Activated CD4-positive, alpha-beta T cell treated with anti-CD3 and anti-CD28 coated beads, Interleukin-2, amount 10 ng/mL, durations not matched to agents 7 days and 5 days (primary cell): ENCODE measurements at places on chromosomes 12 and 14. TPM values are rescaled to one million over a fixed set of nuclear protein-coding genes. Genes with fewer than 3 reads are reported as not detected.

Gene MTERF2
- 6.8 TPM for total RNA-seq

Gene PA2G4
- total RNA-seq = 289 TPM

Gene ADAM21
- total RNA-seq = not detected

Gene PTPRR
- not detected for total RNA-seq

Gene NRXN3
- not detected for total RNA-seq

Gene FLRT2
- not detected for total RNA-seq

Gene NGB
- total RNA-seq = not detected

Gene BDKRB2
- total RNA-seq = not detected

Gene IGF1
- total RNA-seq = 0.10 TPM

GRCh38 chr14:80278293-80279023, 67.2 kb upstream of the DIO2 start:
- no peak overlapping the region for H3K4me3 ChIP-seq
- DNase-seq = no peak
- H3K36me3 ChIP-seq = no peaks in the 10 kb centered on the region
- no peaks in the 10 kb centered on the region for H3K27me3 ChIP-seq
- no peaks in the 10 kb centered on the region for H3K4me1 ChIP-seq

- no peaks in the 10 kb centered on the region for H3K4me1 ChIP-seq
- no peak for DNase-seq
- no peak overlapping the region for H3K4me3 ChIP-seq
- no peaks in the 10 kb centered on the region for H3K36me3 ChIP-seq
These were observed 151.4 kb upstream of the IFNG-AS1 start for GRCh38 chr12:67837876-67838275.

- no peak for DNase-seq
- H3K4me1 ChIP-seq = no peaks in the 10 kb centered on the region
- peaks cover 21% of the 10 kb centered on the region for H3K27me3 ChIP-seq
- no peak overlapping the region for H3K4me3 ChIP-seq
- H3K36me3 ChIP-seq = no peaks in the 10 kb centered on the region
These were observed 18.7 kb upstream of the LGR5 start for GRCh38 chr12:71420775-71421406.

DNA sequence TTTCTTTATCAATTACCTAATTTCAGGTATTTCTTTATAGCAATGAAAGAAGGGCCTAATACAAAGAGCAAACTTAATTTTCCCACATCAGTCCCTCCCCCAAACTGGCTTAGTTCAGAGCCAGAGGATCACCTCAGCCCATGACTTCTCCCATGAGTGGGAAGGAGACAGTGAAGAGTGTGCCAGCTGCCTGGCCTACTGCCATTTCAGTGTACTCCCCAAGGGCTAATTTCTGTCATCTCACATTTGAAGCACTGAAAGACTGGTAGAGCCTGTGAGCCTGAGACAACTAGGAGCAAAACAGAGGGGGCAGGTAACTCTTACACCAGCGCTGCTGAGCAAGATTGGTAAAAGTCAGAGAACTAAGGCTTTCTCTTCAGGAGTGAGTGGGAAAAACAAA, 29.1 kb upstream of the ADAM20 start:
- peaks cover 58% of the 10 kb centered on the region for H3K36me3 ChIP-seq
- H3K27ac ChIP-seq = no peak overlapping the region
- DNase-seq = no peak
- H3K4me1 ChIP-seq = peaks cover 2% of the 10 kb centered on the region
- no peaks in the 10 kb centered on the region for H3K27me3 ChIP-seq

GRCh38 chr12:17414596-17414995, 675.4 kb downstream of the RERGL start:
- no peaks in the 10 kb centered on the region for H3K4me1 ChIP-seq
- no peaks in the 10 kb centered on the region for H3K36me3 ChIP-seq
- no peak overlapping the region for H3K27ac ChIP-seq
- no peak for DNase-seq
- no peak overlapping the region for H3K4me3 ChIP-seq

DNA sequence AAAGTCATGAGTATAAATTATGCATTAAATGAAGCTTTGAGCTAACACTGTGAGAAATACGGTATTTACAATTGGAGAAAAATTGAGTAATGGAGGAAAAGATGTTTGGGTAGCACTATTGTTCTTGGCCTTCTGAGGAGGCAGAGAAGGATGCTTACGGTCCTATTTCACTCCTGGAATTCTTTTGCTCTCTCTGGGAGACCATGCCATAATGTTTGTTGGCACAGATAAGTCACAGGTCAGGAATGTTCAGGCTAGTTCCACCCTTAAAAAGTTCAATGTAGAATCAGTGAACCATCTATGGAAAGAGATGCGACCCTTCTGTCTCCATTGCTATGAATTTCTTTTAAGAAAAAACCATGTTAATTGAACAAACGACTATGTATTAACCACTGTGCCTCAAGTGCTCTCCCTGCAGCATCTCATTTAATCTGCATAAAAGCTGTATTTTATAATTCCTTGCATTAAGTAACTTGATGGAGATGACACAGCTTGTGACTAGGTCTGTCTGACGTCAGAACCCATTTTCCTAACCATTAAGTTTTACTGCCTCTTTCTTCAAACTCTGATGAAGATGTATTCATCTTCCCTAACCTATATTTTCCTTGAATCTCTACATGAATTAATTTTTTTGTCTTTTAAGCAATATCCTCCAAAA, 9.5 kb downstream of the BATF start:
- H3K27ac ChIP-seq = no peak overlapping the region
- H3K36me3 ChIP-seq = peaks cover 66% of the 10 kb centered on the region
- H3K27me3 ChIP-seq = no peaks in the 10 kb centered on the region
